ENCODE measurements at places on chromosomes 5 and 9.

GRCh38 chr9:72477930-72478518, 43.4 kb upstream of the TMC1 start:
- no peaks in the 10 kb centered on the region for H3K36me3 ChIP-seq
- no peaks in the 10 kb centered on the region for H3K27me3 ChIP-seq
- peaks cover 8% of the 10 kb centered on the region for H3K4me1 ChIP-seq
- H3K27ac ChIP-seq = no peak overlapping the region

- H3K27ac ChIP-seq = no peak overlapping the region
- H3K36me3 ChIP-seq = no peaks in the 10 kb centered on the region
- DNase-seq = no peak
- H3K4me1 ChIP-seq = no peaks in the 10 kb centered on the region
- H3K27me3 ChIP-seq = no peaks in the 10 kb centered on the region
Observed at GRCh38 chr9:122777935-122778627, 10.7 kb upstream of the OR5C1 start.

- H3K27me3 ChIP-seq = no peaks in the 10 kb centered on the region
- H3K4me1 ChIP-seq = no peaks in the 10 kb centered on the region
- H3K36me3 ChIP-seq = no peaks in the 10 kb centered on the region
- no peak overlapping the region for H3K27ac ChIP-seq
- no peak overlapping the region for H3K4me3 ChIP-seq
- no peak for DNase-seq
Observed at GRCh38 chr5:142680605-142681259, 5.2 kb downstream of the FGF1 start.

- H3K36me3 ChIP-seq = no peaks in the 10 kb centered on the region
- no peak for DNase-seq
- no peak overlapping the region for H3K4me3 ChIP-seq
- H3K27me3 ChIP-seq = no peaks in the 10 kb centered on the region
Observed at GRCh38 chr5:84231433-84231832, 153.2 kb downstream of the EDIL3 start.

- no peaks in the 10 kb centered on the region for H3K27me3 ChIP-seq
- no peaks in the 10 kb centered on the region for H3K4me1 ChIP-seq
- H3K4me3 ChIP-seq = peak overlapping the region; percentile 65
- H3K27ac ChIP-seq = peak overlapping the region; percentile 43
Observed at GRCh38 chr5:1594357-1595106, 70.8 kb upstream of the LPCAT1 start.

- H3K36me3 ChIP-seq = no peaks in the 10 kb centered on the region
- no peak for DNase-seq
- no peaks in the 10 kb centered on the region for H3K4me1 ChIP-seq
- H3K4me3 ChIP-seq = no peak overlapping the region
- no peak overlapping the region for H3K27ac ChIP-seq
- H3K27me3 ChIP-seq = no peaks in the 10 kb centered on the region
Observed at GRCh38 chr5:180636403-180637075, 12.9 kb downstream of the FLT4 start.

DNA sequence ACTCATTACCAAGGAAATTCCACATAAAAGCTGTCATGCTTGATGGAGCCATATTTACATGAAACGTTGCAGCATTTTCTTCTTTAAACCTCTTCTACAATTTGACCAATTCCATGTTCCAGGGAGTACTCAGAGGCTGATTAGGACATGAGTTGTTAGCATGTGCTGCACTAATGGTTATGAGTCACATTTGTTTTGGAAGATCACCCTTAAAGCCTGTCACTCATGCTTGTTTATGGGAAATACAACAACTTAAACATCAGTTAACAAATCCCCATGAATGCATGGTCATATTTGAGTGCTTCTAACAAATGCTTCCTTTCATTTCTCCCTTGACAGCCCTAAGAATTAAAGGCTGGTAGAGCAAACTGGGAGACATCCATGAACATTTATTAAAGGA, 156.1 kb downstream of the GHR start:
- no peaks in the 10 kb centered on the region for H3K36me3 ChIP-seq
- H3K27me3 ChIP-seq = no peaks in the 10 kb centered on the region
- H3K4me3 ChIP-seq = no peak overlapping the region
- no peak overlapping the region for H3K27ac ChIP-seq

- H3K36me3 ChIP-seq = no peaks in the 10 kb centered on the region
- no peaks in the 10 kb centered on the region for H3K4me1 ChIP-seq
- no peaks in the 10 kb centered on the region for H3K27me3 ChIP-seq
- no peak overlapping the region for H3K27ac ChIP-seq
- DNase-seq = no peak
Observed at GRCh38 chr5:155254399-155254798, 240.8 kb downstream of the KIF4B start.

GRCh38 chr9:107707428-107707837, 217.9 kb upstream of the KLF4 start:
- H3K4me3 ChIP-seq = no peak overlapping the region
- no peak overlapping the region for H3K27ac ChIP-seq
- H3K36me3 ChIP-seq = no peaks in the 10 kb centered on the region
- H3K27me3 ChIP-seq = no peaks in the 10 kb centered on the region
- DNase-seq = no peak
- H3K4me1 ChIP-seq = no peaks in the 10 kb centered on the region

DNA sequence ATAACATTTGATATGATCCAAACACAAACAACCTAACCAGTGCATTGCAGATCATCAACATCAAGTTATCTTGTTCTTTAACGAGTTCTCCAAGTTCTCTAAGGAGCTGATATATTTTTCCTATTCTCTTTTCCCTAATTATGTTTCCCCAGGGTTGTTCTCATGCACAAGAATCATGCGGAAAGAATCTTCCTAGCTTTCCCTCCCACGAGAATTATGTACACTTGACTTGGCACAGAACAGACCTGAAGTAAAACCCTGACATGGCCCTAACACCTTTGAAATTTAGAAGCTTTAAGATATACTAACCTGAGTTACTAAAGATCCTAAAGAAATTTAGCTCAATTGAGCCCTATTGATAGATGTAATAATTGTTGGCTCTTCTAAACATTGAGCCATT, 110.7 kb upstream of the FST start:
- DNase-seq = no peak
- H3K36me3 ChIP-seq = no peaks in the 10 kb centered on the region
- H3K27me3 ChIP-seq = no peaks in the 10 kb centered on the region
- H3K4me1 ChIP-seq = no peaks in the 10 kb centered on the region
- H3K27ac ChIP-seq = no peak overlapping the region

- no peak overlapping the region for H3K4me3 ChIP-seq
- H3K4me1 ChIP-seq = no peaks in the 10 kb centered on the region
- no peak for DNase-seq
- H3K36me3 ChIP-seq = no peaks in the 10 kb centered on the region
Observed at GRCh38 chr5:6722015-6722414, 8.8 kb downstream of the TENT4A start.

GRCh38 chr5:1661311-1661710, 137.6 kb upstream of the LPCAT1 start:
- H3K4me3 ChIP-seq = no peak overlapping the region
- no peak overlapping the region for H3K27ac ChIP-seq
- no peaks in the 10 kb centered on the region for H3K4me1 ChIP-seq
- no peaks in the 10 kb centered on the region for H3K36me3 ChIP-seq
- H3K27me3 ChIP-seq = peaks cover 3% of the 10 kb centered on the region

- no peak overlapping the region for H3K27ac ChIP-seq
- H3K4me1 ChIP-seq = no peaks in the 10 kb centered on the region
- no peaks in the 10 kb centered on the region for H3K36me3 ChIP-seq
Observed at GRCh38 chr5:94983861-94984535, 300.9 kb downstream of the MCTP1 start.

DNA sequence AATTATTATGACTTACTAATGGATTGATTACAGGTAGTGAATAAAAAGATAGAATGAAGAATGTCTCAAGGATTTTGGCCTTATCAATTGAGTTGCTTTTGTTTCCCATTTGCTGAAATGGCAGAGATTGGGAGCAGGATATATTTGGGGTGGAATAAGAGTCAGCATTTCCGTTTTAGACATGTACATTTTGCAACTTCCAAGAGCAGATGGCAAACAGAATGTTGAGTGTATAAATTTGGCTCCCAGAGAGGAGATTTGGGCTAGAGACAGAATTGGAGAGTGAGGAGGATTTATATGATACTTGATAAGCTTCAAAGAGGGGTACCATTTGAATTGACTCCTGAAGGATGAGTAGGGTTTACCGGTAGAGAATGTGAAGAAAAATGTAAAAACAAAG, 437.9 kb upstream of the PAPPA start:
- no peak overlapping the region for H3K4me3 ChIP-seq
- no peaks in the 10 kb centered on the region for H3K36me3 ChIP-seq
- H3K27ac ChIP-seq = no peak overlapping the region
- no peak for DNase-seq

GRCh38 chr5:120256376-120256775, 207.7 kb upstream of the PRR16 start:
- no peaks in the 10 kb centered on the region for H3K4me1 ChIP-seq
- DNase-seq = no peak
- H3K27ac ChIP-seq = no peak overlapping the region
- no peak overlapping the region for H3K4me3 ChIP-seq

Data from right lobe of liver (tissue), 6 donors.